ENCODE measurements at places on chromosomes 7 and 10.

- no peak for DNase-seq
Observed at GRCh38 chr10:89330537-89331212, 2.9 kb downstream of the IFIT3 start.

- peak; percentile 94 for DNase-seq
Observed at GRCh38 chr10:34526758-34527730, 288.1 kb downstream of the PARD3 start.

DNA sequence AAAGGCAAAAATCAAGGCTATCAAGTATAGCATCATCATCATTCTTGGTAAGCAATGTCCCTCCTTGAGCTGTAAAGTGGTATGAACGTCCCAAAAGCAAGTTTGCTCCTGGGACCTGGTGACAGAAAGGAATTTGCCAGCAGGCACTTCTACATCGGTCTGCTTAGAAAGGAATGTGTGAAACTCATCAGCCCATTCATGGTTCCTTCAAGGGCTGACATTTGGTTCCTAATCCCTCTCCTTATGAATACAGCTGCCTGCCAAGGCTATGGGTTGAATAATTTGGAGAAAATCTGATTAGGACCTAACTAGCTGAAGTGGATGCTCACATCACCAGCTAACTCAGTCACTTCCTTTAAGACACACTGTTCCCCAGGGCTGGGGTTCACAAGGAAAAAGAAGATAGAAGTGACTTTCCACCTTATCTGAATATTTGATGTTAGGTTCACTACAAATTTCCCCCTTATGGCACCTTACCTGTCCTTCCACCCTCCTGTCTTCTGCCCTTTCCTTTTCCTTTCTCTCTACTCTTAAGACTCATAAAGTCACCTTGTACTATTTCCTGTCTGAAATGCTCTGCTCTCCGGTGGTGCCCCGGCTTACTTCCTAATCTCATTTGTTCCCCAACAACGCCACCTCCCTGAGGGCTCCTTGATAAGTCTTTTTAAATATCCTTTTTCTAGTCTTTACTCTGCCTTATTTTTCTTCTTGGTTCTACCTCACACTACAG is 187.1 kb downstream of the NPSR1 start:
- DNase-seq = no peak

DNA sequence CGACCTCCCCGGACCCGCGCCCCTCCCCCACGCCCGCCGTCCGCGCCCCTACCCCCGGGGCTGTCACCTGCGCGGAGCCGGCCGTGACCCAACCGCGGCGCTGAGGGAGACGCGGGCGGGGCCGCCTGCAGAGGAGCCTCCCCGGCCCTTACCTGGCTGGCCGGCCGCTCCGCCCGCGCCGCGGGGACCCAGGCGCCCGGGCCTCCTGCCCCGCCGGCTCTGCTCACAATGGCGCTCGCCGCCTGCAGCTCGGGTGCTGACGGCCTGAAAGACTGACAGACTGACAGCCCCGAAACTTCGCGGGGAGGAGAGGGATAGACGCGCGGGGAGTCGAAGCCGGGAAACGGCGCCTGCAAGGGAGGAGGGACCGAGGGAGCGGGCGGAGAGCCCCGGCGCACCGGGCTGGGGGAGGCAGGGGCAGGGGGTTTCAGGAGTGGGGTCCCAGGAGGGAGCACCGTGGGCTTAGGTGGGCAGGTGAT is 393 bp downstream of the ZNF467 start:
- peak; percentile 27 for DNase-seq

DNA sequence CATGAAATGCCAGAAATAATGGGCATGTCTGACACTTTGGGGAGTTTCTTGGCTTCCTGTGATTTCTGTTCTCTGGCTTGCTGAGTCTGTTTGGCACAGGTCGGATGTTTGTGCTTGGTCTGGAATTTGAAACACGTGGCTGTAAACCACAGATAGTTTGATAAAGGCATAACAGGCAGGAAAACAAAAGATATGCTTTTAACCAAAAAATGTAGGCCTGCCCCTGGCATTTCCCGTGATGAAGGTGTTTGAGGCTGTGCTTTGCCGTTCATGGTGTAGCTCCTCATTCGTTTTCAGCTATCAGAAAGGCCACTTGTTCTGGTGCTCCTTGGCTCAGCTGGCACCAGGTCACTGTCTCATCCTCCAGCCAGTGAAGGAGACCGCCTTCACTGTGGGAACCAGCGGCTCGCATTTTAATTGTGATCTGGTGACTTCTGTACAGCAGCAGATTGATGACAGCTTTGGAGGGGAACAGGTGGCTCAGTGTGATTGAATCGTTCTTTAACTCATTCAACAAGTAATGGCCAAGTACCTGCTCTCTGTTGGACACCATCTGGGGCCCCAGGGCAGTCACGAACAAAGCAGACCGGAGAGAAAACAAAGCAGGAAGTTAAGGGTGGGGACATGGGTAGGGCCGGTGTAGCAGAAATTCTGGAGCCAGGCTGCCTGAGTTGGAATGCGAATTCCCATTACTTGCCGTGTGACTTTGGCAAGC is 111.5 kb downstream of the CCNY start:
- peak; percentile 70 for DNase-seq

DNA sequence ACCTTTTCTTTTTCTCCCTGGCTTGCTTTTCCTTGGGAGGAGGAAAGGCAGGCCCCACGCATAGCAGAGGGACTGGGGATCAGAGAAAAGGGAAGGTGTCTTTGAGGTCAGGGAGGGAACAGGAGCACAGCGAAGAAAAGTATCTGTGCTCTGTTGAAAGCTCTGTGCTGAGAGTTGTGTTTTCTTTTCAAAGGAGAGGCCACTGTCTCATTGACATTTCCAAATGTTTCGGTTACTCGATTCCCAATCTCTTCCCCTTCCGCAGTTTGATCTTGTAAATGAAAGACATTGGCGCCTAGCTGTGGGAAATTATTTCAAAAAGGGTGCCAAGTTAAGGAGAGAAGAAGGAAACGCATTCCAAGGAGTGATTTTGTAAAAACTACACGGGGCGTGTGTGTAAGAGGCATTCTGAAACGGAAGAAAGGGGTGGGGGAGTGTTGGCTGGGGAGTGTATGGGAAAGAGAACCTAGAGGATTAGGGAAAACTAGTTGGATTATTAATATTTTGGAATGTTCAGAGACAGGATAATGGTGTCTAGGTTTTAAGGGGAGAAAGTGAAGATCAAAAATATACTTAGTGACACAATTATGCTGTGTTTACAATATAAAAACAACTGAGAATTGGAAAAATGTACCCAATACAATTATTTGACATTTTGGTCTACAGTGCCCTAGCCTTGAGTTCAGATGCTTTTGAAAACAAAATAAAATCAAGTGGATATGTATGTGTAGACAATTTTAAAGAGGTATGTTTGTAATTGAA is 708 bp downstream of the KLHDC10 start:
- peak; percentile 48 for DNase-seq

GRCh38 chr7:7918736-7919448 is 49.7 kb upstream of the GLCCI1 start:
- no peak for DNase-seq

GRCh38 chr10:2958659-2959058 is 108.7 kb upstream of the PFKP start:
- DNase-seq = no peak

GRCh38 chr10:117262291-117262902 is 21.5 kb downstream of the SLC18A2 start:
- DNase-seq = peak; percentile 68

GRCh38 chr10:101495324-101495925 is 92.6 kb downstream of the POLL start:
- DNase-seq = peak; percentile 16

DNA sequence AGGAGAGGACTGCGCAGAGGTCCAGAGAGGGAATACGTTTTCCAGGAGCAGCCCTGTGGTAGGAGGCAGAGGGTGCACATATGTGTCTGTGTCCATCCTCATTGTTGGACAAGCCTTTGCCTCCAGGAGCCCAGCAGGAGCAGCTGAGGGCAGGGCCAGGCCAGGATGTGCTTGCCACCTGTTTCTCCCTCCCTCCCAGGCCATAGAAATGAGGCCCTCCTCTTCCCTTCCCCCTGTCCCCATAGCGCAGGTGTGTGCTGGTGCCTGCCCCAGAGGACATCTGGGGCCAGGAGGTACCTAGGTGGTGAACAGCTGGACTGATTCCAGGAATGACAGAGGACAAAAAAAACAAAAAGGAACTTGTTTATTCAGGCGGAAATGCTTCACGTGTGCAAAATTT is 10.5 kb upstream of the CXCL12 start:
- DNase-seq = no peak

- DNase-seq = no peak
Observed at GRCh38 chr10:131142517-131143380, 168.8 kb downstream of the TCERG1L start.

DNA sequence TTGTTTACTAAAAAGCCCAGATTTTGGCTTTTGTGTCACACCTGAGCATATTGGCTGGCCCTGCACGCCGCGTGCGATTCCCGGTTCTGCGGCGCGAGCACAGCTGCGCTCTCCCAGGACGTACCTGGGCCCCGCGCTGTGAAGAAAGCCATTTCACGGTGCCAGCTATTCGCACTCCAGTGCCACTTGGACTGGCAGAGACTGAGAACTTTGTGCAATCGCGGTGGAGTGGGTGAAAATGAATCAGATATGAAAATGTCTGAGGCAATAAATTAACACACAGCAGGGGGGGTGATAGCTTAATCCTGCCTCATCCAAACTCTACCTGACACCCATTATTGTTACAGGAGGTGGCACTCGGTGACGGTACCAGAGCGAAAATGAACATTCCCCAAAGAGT is 330.1 kb upstream of the MGMT start:
- DNase-seq = no peak

DNA sequence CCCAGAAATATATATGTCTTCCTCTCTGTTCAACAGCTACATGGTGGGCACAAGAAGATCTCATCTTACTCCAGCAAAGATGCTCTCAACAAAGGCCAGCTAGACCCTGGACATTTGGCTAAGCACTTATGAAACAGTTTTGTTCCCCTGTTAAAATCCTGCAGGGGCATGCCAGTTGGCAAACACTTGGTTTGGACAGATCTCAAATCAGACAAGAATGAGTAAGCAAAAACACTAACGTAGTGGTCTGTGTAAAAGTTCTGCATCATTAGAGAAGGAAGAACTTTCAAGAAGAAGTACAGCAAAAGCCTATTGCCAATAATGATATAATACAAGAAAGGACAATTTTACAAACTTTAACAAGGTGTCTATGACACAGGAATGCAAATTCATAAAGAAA is 125.6 kb downstream of the CALN1 start:
- DNase-seq = no peak

DNA sequence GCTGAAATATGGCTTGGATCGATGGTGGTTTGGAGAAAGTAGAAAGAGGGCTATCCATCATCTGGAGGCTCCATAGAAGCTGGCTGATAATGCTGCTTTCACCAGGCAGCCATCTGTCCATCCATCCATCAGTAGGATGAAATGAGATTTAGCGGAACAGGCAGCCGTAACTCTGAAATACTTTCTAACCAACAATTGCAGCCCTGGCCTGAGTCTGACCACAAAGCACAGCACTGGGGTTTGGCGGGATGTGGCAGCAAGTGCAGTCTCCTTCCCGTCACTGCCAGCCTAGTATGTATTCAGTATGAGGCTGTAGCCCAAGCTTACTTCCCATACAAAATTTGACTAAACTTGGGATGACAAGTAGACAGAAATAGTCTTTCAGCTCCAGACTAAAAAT is 38.0 kb downstream of the R3HCC1L start:
- DNase-seq = peak; percentile 19

GRCh38 chr7:95421847-95422444 is 12.9 kb downstream of the PON2 start:
- DNase-seq = no peak

DNA sequence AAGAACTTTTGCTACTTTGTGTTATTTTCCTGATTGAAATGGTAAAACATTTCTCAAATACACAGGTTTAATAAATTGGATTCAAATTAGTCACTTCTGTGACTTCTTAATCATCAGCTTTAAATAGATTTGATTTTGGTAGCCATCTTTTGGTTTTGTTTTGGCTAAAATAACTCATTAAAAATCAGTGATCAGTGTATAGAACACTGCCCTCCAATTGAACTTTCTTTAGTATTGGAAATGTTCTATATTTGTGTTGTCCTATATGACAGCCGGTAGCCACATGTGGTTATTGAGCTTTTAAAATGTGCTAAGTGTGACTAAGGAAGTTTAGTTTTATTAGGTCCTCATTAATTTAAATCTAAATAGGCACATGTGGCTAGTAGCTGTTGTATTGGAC is 50.4 kb downstream of the GLCCI1 start:
- DNase-seq = no peak
